ENCODE measurements at places on chromosomes 7 and 10.
A peak's percentile ranks its signal among the peaks of the same experiment; 100 is the strongest.

DNA sequence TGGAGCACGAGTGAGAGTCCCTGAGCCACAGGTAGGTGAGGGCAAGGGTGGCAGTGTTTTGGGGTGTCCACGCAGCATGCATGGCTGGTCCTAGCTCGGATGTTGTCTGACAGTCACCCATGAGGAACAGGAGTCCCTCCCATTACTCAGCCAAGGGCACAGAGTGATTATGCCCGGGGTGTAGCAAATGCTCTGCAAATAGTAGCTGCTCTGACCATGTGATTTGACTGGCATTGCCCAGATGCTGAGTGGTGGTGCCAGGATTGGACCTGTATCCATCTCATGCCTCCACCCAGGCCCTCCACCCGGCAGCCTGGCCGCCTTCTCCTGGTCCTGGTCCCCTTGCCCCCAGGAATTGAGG is 150.8 kb downstream of the GRK5 start:
- no peak for DNase-seq

DNA sequence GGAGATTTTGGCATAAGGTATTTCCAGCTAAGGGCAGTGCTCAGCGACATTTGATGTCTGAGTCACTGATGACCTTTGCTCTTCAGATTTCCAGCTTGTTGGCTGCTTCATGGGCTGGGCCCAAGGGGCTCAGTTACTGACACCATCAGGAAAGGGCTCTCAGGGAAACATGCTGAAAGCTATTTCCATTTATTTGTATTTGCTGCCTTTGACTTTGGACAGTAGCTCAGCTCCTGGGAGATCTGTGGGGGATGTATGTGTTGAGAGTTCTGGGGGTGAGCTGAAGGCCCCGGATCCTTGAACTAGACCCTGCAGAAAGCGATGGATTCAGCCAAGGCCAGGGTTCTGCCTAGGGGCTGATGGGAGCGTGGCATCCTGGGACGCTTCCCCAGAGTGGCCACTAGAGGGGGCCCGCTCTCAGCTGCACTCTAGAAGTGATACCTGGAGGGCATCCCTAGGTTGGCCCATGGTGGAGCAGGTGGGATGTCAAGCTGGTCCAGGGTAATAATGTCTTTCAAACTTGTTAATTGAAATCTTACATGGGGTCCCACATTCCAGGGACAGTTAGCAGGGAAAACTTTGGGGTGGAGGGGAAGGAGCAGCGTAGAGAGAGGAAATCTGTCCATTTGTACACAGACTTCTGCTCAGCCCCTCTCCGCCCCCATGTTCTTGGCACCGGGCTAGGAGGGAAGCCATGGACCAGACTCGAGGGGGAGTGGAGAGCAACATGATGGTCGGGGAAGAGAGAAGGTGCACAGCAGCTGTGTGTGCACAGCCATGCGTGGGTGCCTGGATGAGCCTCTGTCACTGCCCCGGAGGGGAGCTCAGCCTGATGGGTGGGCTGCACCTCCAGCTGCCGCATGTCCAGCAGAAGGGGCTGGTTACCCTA is 3.0 kb upstream of the BTBD16 start:
- DNase-seq = peak; percentile 21

GRCh38 chr10:13853854-13854253 is 267.1 kb downstream of the PRPF18 start:
- no peak for DNase-seq

DNA sequence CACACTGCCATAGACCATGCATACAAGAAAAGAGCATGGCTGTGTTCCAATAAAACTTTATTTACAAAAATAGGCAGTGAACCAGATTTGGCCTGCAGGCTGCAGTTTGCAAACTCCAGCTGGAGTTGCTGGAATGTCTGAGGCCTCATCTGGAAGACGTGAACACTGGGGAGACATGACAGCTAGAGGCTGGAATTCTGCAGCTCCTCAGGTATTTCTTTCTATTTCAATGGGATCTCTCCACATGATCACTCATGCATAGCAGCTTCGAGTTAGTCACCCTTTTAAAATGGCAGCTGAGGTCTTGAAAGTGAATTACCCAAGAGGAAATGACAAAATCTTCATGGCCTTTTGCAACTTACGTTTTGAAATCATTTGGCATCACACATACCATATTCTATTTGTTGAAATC is 52.6 kb upstream of the BET1 start:
- no peak for DNase-seq

DNA sequence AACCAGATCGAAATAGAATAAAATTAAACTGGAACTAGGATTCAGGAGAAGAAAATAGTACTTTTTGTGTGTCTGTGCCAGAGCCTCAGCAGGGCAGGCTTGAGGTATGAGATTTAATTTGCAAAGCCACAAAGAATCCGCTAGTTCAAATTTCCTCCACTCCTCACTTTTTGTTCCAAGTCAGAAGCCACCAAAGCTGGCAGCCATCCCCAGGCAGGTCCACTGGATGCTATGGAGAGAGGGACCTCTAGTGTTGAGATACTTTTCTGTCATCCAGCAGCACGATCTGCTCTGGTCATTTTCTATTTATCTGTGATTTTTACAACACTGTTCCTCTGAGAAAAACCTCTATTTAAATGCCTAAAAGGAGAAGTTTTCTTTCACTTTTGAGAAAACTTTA is 147.9 kb upstream of the FRMD4A start:
- no peak for DNase-seq

- DNase-seq = no peak
These were observed 104.7 kb downstream of the LHPP start for GRCh38 chr10:124566222-124566888.

- DNase-seq = no peak
These were observed 20.1 kb upstream of the ITPRID1 start for GRCh38 chr7:31493714-31494181.

- DNase-seq = no peak
These were observed 115.4 kb downstream of the TMEM26 start for GRCh38 chr10:61337741-61338140.

- DNase-seq = no peak
These were observed 22.2 kb downstream of the SPAG6 start for GRCh38 chr10:22367471-22367870.

- DNase-seq = no peak
These were observed 4.8 kb upstream of the PDE1C start for GRCh38 chr7:32074787-32075585.

DNA sequence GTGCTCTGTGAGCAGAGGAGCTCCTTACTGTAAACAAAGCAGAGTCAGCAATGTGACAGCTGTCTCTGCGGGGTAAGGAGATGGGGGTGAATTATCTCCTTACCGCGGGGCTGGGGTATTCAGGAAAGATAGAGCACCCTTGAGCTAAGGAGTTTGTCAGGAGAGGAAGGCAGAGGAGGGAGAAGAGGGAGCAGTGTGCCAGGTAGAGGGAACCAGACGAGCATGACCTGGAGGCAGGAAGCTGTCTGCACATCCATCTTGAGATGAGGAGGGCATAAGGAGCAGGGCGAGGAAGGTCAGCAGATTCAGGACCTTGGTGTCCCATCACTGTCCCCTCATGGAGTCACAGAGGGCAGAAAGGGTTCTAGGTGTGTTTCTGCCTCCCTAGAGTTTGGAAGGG is 32.5 kb upstream of the GPR26 start:
- no peak for DNase-seq

DNA sequence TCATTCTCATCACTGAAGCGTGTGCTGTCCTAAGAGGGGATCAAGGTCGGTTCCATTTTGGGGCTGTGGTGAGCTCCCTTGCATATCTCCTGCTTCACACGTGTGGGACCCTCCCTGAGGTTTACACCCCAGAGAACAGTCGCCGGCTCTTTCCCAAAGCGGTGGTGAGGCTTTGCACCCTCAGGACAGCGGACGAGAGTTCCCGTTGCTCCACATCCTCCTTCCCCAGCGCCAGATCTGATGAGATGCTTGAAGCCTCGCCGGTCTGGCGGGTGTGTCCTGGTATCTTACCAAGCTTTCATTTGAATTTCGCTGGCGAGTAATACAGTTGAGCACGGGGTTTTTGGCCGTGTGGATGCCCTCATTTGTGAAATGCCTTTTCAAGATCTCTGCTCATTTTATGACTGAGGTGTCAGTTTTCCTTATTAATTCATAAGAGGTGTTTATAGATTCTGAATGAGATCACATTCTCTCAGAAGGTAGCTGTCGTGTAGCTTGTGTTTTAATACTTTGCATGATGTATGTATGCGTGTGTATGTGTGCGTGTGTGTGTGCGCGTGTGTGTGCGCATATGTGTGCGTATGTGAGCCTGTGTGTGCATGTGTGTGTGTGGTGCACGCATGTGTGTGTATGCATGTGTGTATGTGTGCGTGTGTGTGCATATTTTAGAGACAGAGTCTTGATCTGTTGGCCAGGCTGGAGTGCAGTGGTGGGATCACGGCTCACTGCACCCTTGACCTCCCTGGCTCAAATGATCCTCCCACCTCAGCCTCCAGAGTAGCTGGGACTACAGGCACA is 30.7 kb downstream of the ELFN1 start:
- DNase-seq = no peak

- DNase-seq = no peak
These were observed 108.3 kb downstream of the ZMIZ1 start for GRCh38 chr10:79176949-79177602.

GRCh38 chr7:144821067-144821466 is 14.8 kb downstream of the TPK1 start:
- no peak for DNase-seq

GRCh38 chr7:16433568-16434122 is 12.3 kb upstream of the CRPPA start:
- DNase-seq = no peak

DNA sequence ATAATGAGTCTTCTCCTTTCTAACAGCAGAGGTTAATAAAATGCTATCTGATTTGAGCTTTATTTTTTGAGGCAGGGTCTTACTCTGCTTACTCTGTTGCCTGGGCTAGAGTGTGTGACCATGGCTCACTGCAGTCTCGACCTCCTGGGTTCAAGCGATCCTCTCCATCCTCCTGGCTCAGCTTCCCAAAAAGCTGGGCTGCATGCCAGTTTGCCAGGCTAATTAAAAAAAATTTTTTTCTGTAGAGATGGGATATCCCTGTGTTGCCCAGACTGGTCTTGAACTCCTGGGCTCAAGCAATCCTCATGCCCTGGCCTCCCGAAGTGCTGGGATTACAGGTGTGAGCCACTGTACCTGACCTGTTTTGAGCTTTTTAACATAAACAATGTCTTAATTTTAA is 56.7 kb downstream of the SCD start:
- no peak for DNase-seq

GRCh38 chr10:3141351-3142005 is 31.1 kb downstream of the PITRM1 start:
- DNase-seq = no peak

GRCh38 chr7:91789558-91789957 is 90.9 kb downstream of the MTERF1 start:
- DNase-seq = no peak

DNA sequence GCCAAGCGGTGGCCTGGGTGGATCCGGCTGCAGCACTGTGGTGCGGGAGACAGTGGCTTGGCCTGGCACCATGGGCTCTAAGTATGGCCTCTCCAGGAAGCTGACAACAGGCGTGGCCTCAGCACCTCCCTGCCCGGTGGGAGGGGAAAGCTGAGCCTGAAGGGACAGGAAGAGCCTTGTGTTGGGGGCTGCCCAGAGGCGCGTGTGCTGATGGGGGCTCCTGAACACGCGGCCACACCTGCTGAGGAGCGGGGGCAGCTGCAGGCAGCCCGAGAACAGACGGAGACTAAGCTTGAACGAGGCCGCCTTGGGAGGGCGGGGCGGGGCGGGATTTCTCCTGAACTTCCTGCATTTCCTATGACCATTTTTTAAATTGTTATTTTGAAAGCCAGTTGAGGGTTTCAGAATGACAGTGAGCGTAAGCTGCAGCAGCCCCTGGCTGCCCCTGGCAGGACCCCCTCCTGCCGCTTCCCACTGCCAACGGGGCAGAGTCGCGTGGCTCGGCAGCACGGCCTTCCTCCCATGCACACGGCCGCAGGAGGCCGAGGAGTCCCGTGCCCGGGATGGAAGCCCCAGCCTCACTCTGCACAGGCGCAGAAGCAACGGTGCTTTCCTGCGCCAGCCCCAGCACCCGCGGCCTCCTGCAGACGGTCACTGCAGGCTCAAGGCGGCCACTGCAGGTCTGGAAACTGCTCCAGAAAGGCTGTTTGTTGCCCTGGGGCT is 43.2 kb downstream of the DPYSL4 start:
- DNase-seq = no peak

DNA sequence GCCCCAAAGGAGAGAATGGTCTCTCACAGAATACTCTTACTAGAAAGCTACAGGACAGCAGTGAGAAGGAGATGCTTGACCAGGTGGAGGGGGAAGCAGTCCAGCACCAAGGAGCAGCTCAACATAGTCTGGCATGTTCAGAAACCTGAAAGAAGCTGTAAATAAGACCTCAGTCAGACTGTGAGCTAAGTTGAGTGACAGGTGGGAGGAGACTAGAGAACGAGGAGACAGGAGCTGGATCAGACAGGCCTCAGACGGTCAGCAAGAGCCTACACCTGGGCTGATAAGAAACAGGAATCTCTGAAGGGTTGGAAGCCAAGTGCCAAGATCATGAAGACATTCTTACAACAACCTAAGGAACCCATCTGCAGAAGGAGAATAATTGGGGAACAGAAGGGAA is 54.5 kb downstream of the ELMO1 start:
- no peak for DNase-seq

- DNase-seq = no peak
These were observed 80.9 kb downstream of the SORBS1 start for GRCh38 chr10:95480102-95480900.

GRCh38 chr7:45937301-45937700 is 16.2 kb upstream of the IGFBP3 start:
- no peak for DNase-seq

- no peak for DNase-seq
These were observed 49.6 kb upstream of the FZD8 start for GRCh38 chr10:35691522-35692236.

GRCh38 chr7:105000927-105001336 is 13.1 kb upstream of the KMT2E start:
- DNase-seq = no peak

- no peak for DNase-seq
These were observed 12.6 kb downstream of the DPYSL4 start for GRCh38 chr10:132199268-132199853.

DNA sequence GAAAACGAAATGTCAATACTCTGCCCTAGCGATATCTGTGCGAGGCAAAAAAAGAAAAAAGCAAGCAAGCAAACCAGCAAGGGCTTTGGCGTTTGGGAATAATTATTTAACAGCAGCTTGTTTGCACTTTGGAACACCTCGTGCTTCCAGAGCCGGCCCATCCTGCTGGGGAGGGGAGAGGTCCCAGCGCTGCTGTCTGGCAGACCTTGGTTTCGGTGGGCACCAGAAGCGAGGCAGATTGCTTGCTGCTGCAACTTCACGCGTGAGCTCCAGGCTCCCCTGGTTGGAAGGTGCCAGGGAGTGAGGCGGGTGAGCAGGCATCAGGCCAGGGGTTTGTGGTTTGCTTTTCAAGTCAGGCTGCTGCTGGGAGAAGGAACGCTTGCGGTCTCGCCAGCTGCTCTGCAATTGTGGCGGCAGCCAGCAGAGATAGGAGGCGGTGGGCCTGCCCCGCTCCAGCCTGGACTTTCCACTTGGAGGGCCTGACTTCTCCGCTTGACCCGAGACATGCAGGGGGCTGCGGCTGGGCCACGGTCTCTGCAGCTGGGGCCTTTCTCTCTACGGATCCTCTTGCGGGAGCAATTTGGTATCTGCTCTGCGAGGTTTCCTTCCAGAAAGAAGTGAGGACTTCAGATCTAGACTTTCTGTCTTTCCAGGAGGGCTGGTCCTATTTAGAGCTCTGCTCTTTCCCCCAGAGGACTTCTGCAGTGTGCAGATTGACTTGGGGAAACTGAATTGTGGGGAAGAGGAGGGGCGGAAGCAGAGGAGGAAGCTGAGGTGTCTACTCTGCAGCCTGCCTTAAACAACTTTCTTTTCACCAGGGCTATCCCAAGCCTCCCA is 131.4 kb downstream of the PRPF18 start:
- no peak for DNase-seq

GRCh38 chr7:40682696-40683095 is 547.9 kb downstream of the SUGCT start:
- DNase-seq = no peak
